Amygdala (tissue), 56 donors: ENCODE measurements at places on chromosomes 3 and 15.

DNA sequence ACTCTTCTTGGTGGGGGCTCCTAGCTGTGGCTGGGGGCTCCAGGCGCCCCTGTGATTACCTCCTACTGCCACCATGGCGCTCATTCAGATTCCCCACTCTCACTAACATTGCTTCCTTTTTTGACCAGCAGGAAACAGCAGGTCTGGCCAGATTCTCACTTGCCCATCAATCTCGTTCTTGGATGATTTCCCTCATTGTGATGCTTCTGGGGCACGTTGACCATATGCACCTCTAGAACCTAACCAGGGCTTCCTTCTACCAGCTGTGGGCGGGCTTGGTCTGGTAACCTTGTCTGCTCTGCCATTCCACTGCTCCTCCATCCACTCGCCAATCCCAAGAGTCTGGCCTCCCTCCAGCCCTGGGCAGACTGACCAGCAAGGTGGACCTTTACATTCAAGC, 35.9 kb upstream of the PTPN23 start:
- DNase-seq: no peak

GRCh38 chr15:60989696-60990095, 239.4 kb downstream of the RORA start:
- DNase-seq: no peak

- no peak for DNase-seq
These were observed 33.2 kb downstream of the MTMR10 start for GRCh38 chr15:30958219-30958618.

DNA sequence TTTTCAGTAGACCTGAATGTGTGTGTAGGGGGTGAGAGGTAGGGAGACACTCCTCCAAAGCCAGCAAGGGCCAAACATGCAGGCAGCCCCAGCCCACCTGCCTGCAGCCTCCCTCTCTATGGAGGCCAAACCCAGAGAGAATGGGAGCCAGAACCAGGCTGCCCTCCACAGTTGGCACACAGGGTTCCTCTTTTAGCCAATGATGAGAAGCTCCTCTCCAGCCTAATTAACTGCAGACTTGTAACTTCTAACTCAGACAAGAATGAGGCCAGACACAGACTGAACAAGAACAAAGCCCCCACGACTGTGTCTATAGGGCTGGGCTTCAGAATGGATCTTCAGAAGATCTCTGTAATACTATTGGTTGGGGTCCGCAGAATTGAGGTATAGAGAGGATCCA, 12.3 kb upstream of the TLE3 start:
- no peak for DNase-seq

- DNase-seq: no peak
These were observed 44.2 kb downstream of the IQGAP1 start for GRCh38 chr15:90432253-90432652.

DNA sequence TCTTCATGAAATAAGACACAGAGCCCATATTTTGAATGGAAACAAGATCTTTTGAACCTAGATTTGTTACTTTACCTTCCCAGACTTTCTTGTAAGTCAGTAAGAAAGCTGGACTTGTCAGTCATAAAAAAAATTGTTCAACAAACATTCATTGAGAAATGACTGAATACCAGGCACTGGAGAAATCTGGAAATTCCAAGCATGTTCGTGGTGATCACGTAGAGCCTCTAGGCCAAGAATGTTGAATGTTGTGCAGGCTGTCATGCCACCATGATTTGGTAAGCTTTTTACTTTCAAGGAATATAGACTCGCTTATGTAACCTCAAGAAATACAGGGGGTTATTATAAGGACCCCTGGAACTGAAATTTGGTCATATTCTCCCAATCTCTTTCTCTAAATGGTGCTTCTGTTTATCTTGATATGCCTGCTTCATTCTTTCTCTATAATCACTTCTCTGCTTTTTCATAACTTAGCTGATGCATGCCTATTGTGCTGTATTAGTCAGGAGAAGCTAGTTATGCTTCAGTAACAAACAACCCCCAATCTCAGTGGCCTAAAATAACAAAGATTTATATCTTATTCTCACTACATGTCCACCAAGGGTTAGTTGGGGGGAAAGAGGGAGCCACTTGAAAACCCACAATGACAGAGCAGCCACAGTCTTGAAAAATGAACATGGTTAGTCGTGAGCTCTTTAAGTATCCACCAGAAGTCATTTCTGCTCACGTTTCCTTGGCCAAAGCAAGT, 3.4 kb upstream of the TPM1 start:
- no peak for DNase-seq

DNA sequence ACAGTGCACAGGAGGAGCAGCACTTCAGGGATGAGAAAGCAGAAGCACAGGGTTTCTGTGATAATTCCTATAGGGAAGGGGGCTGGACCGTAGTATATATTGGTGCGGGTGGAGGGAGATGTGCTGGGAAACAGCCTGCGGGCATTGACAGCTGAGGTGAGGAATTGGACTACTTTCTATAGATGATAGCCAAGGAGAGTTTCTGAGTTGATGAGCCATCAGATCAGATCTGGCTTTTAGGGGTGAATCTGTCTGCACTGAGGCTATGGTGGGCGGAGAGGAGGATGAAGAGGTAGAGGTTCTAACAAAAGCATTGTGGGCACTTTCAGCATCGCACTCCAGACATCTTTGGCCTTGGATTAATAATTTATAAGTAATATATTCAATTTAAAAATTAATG, 33.1 kb downstream of the SELENOT start:
- no peak for DNase-seq

DNA sequence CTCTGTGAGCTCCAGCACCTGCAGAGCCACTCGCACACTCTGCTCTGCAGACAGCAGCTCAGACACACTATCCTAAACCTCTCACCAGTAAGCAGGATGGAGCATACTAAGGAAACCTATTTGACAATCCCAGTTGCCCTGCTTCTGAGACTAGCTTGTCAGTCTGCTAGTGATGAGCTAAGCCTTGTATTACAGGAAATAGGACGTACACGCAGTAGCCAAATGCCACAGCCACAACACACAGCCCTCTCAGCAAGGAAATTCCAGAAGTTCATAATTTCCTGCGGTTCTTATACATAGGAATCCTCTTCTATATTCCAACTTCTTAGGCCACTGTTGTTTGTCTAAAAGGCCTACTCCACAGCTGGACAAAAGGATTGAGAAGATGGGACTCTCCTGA, 74.5 kb downstream of the MYLK start:
- DNase-seq: no peak

DNA sequence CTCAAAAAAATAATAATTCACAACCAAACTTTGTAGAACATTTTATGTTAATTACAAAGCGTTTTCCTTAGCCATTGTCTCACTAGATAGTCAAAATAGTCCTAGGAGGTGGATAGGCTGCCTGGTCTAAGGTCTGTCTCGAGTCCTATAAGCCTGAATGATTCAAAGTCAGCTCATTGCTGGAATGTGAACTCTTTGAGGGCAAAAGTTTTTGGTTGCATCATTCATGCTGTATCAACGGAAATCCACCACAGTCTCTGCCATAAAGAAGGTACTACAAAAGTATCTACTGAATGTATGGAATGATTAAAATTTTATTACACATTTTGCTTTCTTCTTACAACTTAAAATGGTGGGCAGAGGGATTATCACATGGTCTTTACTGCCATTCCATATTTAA, 387.3 kb upstream of the RARB start:
- no peak for DNase-seq

- DNase-seq: no peak
These were observed 4.1 kb upstream of the CLPX start for GRCh38 chr15:65189102-65189740.

DNA sequence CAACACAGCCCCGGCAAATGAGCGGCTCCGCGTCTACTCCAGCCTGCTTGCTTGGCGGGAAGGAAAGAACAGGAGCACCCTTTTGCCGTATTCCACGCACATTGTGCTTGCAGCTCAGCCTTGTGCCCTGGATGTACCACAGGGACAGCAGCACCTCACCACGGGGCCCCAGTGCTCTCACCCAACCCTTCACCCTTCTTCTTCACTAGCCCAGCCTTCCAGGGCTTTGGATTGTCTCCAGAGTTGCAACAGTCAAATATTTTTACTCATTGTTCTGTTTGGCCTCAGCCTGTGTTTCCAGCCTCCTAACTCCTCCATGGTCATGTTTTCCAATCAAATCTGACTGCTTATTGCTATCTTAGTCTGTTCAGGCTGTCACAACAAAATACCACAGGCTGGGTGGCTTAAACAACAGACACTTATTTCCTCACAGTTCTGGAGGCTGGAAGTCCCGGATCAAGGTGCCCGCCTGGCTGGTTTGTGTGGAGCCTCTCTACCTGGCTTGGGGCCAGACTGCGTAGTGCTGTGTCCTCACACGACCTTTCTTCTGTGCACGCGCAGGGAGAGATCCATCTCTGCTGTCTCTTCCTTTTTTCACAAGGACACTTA, 79.2 kb upstream of the ABHD17C start:
- no peak for DNase-seq

DNA sequence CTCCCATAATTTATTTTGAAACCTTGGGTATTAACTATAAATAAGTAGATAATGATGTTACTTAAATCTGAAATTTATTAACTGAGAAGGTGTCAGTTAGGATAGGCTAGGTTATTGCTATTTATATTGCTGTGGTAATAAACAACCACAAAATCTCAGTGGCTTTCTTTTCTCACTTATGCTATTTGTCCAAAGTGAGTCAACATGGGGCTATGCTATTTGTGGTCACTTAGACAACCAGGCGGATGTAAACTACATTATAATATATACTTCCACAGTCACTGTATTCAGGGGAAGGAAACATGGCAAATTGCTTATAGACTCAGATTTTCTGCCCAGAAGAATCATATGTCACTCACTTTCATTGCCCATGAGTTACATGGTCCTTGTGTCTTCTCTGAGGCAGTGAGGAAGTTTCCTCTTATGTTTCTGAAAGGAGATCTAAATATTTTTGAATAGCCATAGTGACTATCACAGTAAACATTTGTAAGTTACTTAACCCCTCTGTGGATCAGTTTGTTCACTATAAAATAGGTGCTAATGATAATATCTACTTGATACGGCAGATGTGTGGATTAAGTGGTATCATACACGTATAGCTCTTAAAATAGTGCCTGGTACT, 19.8 kb downstream of the HMG20A start:
- no peak for DNase-seq

- no peak for DNase-seq
These were observed 32.9 kb upstream of the IFT57 start for GRCh38 chr3:108255131-108255530.

DNA sequence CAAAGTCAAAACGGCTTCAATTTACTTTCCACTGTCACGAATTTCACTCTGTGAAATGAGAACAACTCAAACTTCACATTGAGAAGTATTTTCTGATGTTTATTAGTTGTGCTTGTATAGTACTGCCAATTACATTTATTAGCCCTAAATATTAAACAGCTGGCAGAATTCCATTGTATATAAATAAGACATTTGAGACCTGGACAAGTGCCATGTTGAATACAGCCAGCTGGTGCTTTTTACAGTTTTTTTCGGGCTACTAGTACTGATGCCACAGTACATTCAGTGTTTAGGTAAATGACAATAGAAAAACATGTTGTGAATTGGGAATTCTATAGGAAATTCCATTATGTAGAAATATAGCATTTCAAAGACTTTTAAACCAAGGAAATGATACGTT, 79.0 kb downstream of the EPHA3 start:
- DNase-seq: no peak

- DNase-seq: no peak
These were observed 40.2 kb downstream of the TMEM212 start for GRCh38 chr3:171883257-171883892.

GRCh38 chr15:80211976-80212375, 40.0 kb downstream of the CTXND1 start:
- DNase-seq: no peak

DNA sequence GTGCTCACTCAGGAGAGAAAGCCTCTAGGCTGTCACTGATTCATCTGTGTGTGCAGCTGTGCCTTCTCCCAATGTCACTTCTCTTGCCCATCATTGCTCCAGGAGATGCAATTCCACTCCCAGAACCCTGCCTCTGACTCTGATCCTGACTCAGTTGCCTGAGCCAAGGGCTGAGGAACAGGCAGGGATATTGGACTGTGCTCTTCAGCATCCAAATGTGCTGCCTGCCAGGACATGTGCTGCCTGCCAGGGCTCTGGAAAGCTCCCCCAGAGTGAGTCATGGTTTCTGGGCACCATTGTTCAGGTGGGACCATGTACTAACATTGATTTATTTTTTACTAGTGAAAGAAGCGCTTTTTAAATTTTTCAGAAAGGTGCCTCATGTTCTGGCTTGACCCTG, 71.0 kb downstream of the TRIM42 start:
- no peak for DNase-seq

- DNase-seq: no peak
These were observed 121.2 kb downstream of the DCLK3 start for GRCh38 chr3:36643192-36643591.

DNA sequence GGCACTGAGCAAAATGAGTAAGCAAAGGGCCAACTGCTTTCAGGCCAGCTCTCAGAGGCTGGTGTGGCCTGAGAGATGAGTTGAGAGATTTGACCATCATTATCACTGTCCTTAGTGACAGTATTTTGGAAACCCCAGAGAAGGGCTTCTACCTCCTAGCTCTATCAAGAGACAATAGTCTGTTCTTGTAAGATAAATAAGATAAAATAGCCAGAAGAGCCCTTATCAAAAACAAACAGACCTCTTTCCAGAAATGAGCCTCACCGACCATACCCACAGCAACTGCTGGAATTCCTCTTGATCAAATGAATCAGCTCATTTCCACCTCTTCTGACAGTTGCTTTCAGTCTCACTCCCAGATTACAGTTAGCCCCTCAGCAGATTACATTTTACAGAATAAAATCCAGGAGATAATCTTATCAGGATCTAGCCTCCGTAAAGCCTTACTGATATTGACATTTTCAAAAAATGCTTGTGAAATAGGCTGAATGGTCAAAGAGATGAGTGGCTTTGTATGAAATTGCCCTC, 4.5 kb downstream of the HDC start:
- no peak for DNase-seq

DNA sequence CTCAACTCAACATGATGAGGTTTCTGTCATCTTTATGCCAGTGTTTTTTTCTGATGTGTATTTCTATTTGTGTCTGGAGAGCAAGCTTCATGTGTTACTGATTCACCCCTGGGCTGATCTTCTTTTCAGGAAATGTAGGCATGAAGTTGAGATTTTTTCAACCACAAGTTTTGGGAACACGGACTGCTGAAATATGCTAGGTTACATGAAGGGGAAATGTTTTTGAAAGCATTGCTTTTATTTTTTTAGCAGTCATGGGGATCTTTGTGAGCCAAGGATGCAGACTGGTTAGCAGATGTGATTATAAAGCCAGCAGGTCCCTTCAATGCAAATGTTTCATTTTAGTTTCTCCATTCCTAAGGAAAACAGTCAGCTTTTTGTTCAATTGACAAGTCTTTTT, 219.3 kb upstream of the COL8A1 start:
- DNase-seq: no peak
